ENCODE measurements at places on chromosomes 16 and 17. TPM values are rescaled to one million over a fixed set of nuclear protein-coding genes. Genes with fewer than 3 reads are reported as not detected.

The REXO5 gene
- total RNA-seq, result 4.6 TPM

The PRKCB gene
- 3.4 TPM for total RNA-seq

The TMEM101 gene
- 13.5 TPM for total RNA-seq

The PDILT gene
- not detected for total RNA-seq

The USB1 gene
- total RNA-seq, result 43.5 TPM

The GAST gene
- total RNA-seq, result not detected

The LRRC59 gene
- 91.5 TPM for total RNA-seq

The KRT39 gene
- total RNA-seq, result not detected

The CRHR1 gene
- total RNA-seq, result not detected

The SLC13A5 gene
- not detected for total RNA-seq

The BAHCC1 gene
- total RNA-seq, result 4.4 TPM

The ABCC12 gene
- total RNA-seq, result not detected

The RGS9 gene
- total RNA-seq, result 2.7 TPM

The ZP2 gene
- total RNA-seq, result not detected

The DNAH17 gene
- 0.51 TPM for total RNA-seq

The DHX58 gene
- 17.1 TPM for total RNA-seq

The ZNF785 gene
- 8.3 TPM for total RNA-seq

The C17orf67 gene
- 1.3 TPM for total RNA-seq

The OTOP3 gene
- total RNA-seq, result not detected

The RPH3AL gene
- 25.3 TPM for total RNA-seq

The CA7 gene
- not detected for total RNA-seq

The MMP28 gene
- total RNA-seq, result 21.6 TPM

The KRTAP4-5 gene
- total RNA-seq, result not detected

The MYH8 gene
- not detected for total RNA-seq

The TBC1D28 gene
- total RNA-seq, result not detected

The TBC1D3E gene
- not detected for total RNA-seq

The FOXN1 gene
- total RNA-seq, result not detected

The TNFRSF13B gene
- not detected for total RNA-seq

The TNK1 gene
- total RNA-seq, result 1.9 TPM

The MT4 gene
- total RNA-seq, result not detected

The CCDC57 gene
- total RNA-seq, result 31.5 TPM

The CCT6B gene
- 3.5 TPM for total RNA-seq

The RUNDC3A gene
- 0.51 TPM for total RNA-seq

The CCL18 gene
- total RNA-seq, result not detected
